ENCODE measurements at places on chromosomes 12 and 14.
A peak's percentile ranks its signal among the peaks of the same experiment; 100 is the strongest.

DNA sequence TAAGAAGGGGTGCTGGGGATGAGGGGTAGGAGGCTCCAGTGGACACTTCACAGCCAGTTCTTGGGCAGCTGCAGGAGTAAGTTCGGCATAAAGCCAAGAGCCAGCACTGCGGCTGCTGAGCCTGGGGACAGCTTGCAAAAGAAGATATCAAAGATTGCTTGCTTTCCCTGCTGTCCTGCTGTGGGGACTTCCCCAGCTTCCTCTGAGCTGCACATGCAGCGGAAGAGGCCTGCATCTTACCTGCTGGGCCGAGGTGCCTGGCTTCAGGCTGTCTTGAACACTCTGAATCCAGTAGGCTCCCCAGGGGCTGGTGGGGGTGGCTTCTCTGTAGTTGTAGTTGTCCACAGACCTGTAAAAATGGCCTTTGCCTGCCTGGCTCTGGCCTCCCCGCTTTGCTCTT is 1.3 kb downstream of the CHGA start:
- DNase-seq = no peak

- DNase-seq = peak; percentile 29
These were observed 5.3 kb downstream of the BHLHE41 start for GRCh38 chr12:26119391-26119989.

GRCh38 chr12:112759786-112760185 is 31.8 kb upstream of the RPH3A start:
- DNase-seq = no peak

DNA sequence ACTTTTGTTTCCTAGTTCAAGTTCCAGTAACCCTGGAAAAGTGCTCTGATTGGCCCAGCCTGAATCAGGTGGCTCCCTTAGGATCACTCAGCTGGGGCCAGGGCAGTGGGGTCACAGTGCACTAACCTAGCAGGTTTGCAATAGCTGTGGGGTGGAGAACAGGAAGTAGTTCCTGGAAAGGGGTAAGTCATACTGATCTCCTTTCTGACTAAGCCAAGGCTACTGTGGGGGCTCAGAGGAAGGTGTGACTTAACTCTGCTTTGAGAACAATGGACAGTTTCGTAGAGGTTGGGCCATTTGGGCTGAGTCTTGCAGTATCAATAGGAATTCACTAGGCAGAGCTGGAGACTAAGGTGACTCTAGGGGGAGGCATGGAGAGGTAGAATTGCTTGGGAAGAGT is 89.4 kb downstream of the KIF26A start:
- DNase-seq = no peak

GRCh38 chr14:104926619-104927431 is 2.1 kb downstream of the PLD4 start:
- DNase-seq = no peak

- DNase-seq = no peak
These were observed 644 bp downstream of the NAB2 start for GRCh38 chr12:57089271-57090245.

DNA sequence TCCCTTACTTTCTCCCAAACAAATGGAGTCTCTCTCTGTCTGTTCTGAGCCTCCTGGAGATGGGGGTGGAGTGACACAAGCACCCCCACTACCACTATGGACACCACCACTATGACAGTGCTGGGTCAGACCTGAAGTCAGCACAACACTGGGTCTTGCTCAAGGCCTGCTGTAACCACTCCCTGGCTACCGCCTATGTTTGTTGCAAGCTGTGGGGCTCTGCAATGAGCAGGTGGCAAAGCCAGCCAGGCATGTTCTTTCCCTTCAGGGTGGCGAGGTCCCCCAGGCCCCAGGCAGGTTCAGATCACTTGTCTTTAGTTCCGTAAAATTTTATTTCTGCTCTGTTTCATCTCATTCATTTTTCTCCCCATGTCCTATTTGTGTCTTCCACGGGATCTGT is 349.8 kb downstream of the TMEM121 start:
- DNase-seq = no peak

Measured in NCI-H774 (cell line).